ENCODE measurements at places on chromosomes 2 and 18. TPM values are rescaled to one million over a fixed set of nuclear protein-coding genes. Genes with fewer than 3 reads are reported as not detected.

DNA sequence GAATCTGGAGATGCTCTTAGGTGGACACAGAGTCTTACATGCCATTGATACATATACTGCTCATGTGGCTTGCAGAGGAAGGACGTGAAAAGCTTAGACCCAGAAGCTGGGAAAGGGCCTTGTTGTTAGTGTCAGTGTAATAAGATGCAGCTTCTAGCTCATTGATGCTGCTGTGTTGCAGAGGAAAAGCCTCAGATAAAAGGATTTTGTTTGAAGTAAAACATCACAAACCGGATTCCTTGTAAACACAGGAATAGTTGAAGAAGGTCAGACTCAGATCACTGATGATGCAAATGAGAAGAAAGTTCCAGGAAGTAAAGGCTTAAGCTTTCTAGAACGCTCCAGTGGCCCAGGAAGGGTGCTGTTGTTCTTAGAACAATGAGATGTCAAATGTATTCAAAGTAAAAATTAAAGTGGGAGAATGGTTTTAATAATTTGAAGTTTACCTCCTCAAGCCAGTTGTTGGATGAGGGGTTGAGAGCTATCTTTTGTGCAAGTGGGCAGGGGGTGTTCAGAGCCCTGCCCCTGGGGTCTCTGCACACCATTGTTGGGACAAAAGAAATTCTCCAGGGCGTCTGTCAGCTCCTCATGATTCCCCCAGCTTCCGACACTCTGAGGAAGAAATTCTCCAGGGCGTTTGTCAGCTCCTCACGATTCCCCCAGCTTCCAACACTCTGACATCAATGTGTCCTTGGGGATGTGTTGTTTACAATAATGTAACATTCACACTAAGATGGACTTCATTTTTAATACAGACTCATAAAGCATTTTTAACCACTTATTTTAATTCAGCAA is 61.3 kb upstream of the CHMP1B start:
- no peak for DNase-seq

DNA sequence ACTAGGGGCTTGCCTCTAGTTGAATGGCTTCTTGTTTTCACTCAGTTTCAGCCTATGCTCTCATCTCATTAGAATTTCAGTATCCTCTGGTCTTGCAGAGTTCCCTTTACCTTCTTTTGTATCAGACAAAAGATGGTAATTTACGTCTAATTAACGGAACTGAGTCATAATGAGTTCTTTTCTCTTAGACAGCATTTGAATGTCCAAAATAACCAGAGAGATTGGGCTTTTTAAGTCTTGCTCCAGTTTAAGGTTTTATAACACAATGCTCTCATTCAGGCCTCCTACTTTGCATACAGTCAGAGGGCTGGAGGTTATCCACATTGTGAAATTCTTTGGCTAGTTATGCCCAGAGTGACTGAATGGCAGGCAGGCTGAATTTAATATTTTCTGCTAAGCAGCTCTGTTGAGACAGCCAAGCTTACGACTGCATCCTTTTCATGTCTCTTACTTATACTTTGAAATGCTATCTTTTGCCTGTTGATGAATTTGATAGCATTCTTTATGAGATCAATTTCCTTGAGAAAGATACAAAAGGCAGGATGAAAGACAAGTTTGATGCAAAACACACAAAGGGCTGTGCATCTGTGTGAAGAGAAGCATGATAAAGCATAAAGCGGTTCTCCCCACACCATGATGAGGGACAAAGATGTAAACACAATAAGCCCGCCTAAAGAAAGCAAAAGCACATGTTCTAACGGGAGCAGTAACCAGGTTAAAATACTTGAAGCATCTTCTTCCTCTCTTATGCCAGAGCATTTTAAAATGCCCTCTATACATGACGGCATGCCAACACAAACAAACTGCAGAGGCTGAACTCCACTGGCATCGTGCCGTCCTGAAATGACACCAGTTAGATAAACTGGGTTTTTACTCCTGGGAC is 90.0 kb downstream of the CDH2 start:
- no peak for DNase-seq

DNA sequence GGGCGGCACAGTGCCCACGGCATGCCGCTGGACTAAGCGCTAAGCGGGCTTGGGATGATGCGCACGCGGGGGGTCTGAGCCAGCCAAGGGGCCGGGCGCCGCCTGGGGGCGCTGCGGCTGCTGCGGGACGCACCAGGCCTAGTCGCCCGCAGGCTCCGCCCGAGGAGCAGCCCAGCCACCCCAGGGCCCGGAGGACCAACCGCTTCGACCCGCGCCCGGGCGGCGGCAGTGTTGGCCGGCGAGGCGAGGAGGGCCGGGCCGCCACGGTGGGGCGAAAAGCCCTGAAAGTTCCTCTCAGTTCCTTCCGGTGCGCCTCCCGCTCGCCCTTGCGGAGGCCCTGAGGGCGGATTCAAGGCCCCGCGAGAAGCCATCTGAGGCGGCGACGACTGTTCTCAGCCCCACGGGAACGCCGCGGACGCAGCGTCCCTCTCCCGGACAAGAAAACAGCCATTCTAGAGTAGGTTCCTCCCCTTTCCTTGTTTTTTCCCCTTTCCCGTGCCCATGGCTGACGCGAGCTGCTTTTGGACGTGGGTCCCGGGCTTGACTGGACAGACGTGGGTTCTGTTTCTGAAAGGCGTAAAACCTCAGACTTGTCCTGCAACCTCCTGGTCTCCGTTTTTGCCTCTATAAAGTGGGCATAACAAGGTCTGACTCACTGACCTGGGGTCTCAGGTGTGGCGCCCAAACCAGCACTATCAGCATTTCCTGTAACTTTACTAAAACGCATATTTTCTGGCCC is at the start of gene ANKAR:
TSS of gene ANKAR (plus strand) at position 297 of the 739 bp plus-strand sequence. CDS start 1,821 bp downstream, outside the sequence.
- DNase-seq = peak; percentile 87

- no peak for DNase-seq
Observed at GRCh38 chr2:169715379-169716237, 18.0 kb upstream of the KLHL23 start.

DNA sequence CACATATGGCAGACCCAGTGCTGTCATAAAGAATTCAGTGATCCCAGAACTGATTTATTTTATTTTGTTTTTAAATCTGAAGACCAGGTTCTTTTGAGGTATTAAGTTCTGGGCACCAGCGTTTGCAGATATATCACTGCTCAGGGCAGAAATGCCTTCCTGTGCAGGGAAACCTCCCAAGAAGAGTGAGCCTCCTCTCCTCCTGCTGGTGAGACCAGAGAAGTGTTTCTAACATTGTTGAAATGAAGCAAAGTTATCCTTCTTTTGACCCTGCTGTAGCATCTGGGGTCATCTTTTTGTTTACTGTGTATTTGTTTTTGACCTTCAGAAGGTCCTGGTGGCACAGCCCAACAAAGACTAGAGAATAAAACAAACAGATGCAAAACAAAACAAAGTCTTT is 94.0 kb downstream of the AQP4 start:
- no peak for DNase-seq

DNA sequence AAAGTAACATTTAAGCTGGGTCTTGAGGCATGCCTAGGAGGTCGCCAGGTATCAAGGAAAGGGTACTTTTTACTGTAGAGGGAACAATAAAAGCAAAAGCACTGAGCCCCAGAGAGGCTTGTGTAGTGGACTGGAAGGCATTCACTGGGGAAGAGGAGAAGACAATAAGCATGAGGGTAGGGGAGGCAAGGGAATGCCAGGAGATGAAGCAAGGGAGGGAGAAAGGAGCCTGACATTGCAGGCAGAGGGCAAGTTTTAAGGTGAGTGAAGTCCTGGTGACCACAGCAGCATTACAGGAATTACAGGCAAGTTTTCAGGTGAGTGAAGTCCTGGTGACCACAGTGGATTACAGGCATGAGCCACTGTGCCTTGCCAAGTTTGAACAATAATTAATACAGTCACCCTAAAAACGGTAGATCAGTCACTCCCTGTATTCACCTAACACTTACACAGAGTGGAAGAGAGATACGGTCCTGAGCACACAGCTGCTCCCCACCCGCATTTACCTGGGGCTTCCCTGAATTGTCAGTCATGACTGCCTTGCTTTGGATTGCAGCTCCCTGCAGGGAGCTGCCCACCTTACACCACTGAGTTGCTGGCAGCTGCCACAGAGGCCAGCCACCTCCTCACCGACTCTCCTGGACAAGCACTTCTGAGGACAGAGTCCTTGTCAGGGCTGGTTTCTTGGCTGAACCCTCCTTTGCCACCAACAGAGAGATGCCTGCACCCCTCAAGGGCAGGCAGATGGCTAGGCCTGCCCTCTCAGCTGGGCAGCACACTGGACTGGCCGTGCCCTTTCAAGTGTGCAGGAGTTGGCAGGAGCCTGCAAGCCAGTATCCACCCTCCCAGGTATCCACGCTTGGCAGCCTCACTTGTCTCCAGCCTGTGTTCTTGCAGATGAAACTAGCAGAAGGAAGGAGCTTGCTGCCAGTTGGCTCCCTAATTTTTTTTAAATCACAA is 153.2 kb upstream of the MSH6 start:
- no peak for DNase-seq

GRCh38 chr2:27724191-27724590 is 47.3 kb upstream of the MRPL33 start:
- DNase-seq = no peak

- DNase-seq = no peak
Observed at GRCh38 chr2:156396126-156396525, 40.1 kb upstream of the GPD2 start.

DNA sequence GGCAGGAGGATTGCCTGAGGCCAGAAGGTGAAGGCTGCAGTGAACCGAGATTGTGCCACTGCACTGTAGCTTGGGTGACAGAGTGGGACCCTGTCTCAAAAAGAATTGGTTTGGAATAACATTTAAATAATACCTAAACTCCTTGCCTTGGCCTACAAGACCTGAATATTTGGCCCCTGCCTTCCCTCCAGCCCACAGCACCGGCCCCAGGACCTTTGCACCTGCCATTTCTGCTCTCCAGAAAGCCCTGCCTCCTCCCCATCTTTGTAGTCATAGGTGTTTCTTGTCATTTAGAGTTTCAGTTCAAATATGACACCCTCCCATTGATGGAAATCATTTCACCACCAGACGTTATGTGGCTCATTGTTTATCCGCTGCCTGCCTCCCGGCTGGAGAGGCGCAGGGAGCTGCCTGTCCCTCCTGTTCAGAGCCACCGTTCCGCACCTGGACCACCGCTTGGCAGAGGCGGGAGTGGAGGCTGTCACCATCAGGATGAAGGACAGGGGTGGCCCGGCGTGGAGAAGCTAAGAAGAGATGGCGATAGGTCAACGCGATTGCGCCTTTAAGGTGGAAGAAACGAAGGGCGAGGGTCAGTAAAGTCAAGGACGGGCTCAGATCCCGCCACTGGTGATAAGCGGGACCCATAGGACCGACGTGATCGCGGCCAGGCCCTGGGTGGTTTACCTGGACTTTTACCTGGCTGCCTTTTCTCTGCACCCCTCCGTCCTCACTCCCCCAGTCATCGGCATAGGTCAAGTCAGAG is 638 bp upstream of the LPIN1 start:
- DNase-seq = no peak

GRCh38 chr2:224799691-224800090 is 83.5 kb upstream of the CCDC195 start:
- no peak for DNase-seq

DNA sequence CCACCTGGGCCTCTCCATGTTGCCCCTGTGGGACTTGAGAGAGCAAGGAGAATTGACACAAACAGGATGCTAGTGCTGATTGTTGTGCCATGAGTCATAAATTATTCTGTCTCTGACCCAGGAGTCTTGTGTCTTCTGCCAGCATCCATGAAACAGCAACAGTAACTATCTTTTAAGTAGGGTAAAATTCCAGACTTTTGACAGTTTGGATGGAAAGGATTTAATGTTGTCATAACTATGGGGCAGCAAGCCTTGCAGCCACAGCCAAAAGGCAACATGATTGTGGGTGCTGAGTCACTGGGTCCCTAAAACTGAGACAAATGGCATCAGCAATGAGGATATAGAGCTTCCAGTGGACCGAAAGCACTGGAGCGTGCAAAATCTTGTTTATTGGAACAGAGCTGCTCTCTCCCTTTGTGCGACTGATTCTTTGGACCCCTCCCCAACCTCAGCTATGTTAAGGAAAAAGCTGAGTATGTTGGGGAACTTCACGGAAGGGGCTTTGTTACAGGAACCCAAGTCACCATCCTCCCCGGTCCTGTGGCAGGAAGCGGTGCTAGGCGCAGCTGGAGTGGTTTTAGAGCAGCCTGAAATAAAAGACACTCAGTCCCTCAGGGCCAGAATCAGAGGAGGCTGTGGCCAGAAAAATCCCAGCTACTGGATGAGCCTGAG is 9.6 kb upstream of the ITPRIPL1 start:
- peak; percentile 47 for DNase-seq

GRCh38 chr2:48414980-48415835 is 114.7 kb upstream of the STON1 start:
- no peak for DNase-seq

DNA sequence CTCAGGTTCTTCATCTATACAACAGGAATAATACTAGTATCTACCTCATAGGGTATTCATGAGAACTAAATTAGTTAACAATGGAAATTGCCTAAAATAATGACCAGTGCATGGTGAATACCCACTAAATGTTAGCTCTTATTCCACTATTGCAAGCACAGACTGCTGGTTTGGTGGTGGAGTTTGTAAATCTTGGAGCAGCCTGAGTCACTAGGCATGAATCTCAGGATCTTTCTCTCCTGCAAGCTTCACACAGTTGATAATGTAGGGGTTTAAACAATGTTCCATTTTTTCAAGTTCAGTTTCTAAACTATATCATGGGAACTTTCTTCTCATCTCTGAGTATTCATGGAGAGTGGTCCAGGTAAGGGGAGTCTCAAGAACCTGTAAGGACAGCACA is 84.0 kb downstream of the OSR1 start:
- DNase-seq = no peak

DNA sequence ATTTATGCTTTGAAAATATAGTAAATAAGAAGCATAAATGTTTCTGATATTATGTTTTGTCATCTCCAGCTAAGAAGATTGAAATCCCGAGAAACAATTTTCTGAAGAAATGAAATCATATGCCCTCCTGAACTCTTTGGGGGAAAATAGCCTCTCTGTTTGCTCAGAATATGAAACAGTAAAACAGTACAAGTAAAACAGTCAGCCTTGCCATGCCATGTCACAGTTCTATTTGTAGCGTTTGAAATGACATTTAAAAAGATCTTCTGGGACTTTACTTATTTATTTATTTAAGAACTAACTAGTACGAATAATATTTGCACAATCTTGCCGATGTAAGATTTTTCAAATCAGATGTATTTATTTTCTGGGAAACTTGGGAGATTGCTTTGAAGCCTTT is 98.0 kb downstream of the LNPK start:
- DNase-seq = no peak

PTGR3 gene
- 41.8 TPM for total RNA-seq

TSHZ1 gene
- 18.1 TPM for total RNA-seq

AQP12A gene
- total RNA-seq = not detected

IL36G gene
- not detected for total RNA-seq

SH3RF3 gene
- 1.2 TPM for total RNA-seq

DYNAP gene
- not detected for total RNA-seq

RTP5 gene
- 0.56 TPM for total RNA-seq

CYS1 gene
- 0.46 TPM for total RNA-seq

Data from activated T-cell treated with anti-CD3 and anti-CD28 coated beads, Interleukin-2, amount 50 U/mL, for 72 hours (primary cell).